Right lung (tissue), 10 donors: ENCODE measurements at places on chromosomes 3 and 15.
A peak's percentile ranks its signal among the peaks of the same experiment; 100 is the strongest.

DNA sequence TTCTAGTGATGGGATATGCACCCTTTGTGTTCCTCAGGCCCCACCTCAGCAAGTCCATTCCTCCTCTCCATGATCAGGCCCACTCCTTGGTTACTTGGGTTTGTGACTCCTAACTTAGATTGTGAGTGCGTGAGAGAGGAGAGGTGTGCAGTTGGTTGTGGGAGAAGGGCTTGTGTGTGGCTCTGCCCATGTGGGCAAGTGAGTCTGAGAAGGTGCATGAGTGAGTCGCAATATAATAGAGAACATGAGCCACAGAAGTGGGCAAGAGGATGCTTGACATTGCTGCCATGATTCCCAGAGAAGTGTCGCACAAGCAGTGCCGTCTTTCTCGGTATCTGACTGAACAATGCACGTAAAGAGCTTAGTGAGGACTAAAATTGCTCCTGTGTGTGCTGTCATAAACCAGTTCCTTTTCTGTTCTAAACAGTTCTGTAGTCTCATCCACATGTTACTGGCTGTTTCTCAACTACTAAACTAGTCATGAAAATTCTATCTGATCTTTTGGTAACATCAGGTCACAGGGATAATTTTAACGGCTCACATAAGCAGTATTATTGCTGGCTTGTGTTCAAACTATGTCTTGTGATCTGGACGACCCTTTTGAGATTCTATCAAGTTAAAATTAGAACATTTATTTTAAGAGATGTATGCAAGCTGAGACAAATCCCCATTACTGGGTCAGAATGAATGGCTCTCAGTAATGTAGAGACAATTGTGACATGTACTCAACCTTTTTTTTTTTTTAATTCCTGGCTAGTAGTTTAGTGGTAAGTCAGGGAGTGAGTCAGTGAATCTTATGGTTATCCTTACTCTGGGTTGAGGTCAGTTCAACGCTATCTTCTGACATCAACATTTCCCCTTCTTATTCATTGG lies 25.6 kb downstream of the GYG1 start:
- no peak for DNase-seq

DNA sequence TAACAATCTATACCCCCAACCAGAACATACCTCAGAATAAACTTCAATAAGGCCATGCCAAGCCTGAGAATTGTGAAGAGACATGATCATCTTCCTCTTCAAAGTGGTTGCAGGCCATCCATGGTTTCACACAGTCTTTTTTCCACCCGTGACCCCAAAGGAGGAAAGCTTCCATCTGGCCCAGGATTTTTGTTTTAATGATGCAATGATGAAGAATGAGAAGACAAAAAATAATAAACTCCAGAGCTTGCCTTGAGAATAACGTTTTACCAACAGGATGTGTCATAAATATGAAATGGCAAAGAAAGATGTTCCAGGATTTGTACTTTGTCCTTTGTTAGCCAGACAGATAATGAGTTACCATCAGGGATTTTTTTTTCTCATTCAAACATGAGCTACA lies 201.9 kb downstream of the WNT5A start:
- no peak for DNase-seq

DNA sequence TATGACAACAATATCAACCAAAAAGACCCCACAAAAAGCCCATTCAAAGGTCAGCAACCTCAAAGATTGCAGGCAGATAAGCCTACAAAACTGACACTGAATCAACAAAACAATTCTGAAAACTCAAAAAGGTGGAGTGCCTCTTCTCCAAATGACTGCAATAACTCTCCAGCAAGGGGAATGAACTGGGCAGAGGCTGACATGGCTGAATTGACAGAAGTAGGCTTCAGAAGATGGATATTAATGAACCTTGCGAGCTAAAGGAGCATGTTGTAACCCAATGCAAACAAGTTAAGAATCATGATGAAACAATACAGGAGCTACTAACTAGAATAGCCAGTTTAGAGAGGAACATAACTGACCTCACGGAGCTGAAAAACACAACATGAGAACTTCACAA lies 20.4 kb upstream of the SLC25A38 start:
- DNase-seq = no peak

DNA sequence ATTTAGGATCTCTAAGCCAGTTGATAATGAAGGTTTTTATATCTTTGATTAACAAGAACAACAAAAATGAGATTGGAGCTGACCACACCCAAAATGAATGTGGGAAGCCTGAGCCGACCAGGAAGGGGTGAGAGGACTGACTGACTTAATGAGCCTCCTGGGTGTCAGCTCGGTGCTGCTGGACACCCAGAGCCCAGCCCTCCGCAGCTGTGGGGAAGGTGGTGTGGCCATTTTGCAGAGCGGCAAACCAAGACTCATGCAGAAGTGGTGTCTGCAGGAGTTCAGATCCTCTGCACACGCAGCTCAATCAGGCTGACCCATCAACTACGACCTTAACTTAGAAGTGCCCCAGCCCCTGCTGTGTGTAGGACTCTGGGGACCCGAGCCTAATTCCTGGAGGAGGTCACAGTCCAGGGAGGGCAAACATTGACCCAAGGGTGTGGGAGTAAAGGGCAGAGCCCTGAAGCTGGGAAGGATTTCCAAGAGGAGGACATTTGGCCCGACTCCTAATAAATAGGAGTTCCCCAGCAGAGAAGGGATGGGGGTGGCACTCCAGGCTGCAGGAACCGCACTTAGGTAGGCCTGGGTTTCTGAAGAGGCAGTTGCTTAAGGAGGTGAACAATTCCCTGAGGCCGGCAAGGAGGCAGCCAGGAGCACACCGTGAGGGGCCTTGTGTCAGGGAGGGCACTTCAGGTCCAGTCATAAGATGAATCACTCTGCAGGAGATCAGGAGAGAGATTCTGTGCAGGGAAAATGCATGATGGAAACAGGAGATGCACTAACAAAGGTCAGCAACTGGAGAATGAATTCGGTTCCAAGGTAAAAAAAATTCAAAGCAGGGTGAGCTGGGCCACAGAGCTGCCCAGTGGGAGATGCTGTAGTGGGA lies 197.1 kb upstream of the TPM1 start:
- DNase-seq = no peak

DNA sequence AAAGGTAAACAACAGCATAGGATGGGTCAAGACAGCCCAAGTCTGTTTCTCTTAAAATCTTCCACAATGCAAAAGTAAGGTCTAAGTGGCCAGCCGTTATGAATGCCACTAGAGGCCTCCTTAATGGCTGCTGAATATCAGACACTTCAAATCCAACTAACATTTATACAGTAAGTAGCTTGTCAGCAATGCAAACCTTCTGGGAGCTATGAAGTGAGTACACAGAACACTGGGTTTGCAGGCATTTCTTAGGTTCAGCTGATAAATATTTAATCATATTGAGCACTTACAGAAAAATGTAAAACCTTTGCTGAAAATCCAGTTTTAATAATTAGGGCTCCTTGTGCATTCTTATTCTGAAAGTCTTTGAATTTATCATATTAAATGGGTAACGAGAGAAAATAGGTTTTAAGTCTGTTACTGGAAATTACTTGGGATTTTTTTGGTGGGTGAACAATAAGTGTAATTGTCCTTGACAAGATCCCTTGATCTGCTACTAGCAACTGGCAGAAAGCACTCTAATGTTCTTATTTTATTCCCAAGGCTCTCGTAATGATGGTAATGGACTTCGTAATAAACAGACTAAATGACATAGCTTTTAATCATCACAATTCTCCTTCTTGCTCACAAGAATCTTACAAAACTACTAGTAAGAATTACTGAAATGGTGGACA lies 141.7 kb upstream of the GPR149 start:
- no peak for DNase-seq

DNA sequence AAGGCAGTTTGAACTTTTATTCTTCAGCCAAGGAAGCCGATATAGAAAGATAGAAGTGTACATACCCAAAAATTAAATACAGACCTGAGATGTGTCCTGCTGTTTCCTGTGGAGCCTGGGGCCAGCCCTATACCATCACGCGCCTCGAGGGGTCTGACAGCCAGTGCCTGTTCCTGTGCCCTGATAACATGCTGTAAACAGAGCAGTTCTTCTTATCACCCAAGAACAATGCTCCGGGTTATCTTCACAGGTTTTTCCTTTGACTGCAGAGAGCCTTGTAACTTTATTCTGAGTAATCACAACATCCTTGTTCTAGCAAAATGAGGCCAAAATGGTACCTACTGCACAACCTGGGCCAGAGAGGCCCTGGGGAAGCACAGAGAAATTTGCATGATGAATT lies 289.7 kb upstream of the CHRM5 start:
- no peak for DNase-seq

DNA sequence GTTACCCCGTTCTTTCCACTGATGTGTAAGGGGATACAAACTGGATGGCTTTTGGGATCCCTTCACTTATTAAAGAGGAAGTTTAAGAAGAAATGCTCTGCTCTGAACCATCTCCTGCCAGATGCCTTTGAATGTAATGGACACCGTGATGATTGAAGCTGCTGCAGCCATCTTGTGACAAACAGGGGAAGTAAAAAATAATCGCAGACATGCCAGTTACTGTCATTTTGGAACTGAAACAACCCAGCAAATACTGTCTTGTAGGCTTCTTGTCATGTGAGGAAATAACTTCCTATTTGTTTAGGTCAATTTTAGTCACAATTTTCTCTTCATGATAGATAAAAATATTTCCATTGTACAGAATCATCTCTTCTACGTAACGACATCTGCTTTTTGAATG lies 224.0 kb downstream of the CHL1 start:
- no peak for DNase-seq

DNA sequence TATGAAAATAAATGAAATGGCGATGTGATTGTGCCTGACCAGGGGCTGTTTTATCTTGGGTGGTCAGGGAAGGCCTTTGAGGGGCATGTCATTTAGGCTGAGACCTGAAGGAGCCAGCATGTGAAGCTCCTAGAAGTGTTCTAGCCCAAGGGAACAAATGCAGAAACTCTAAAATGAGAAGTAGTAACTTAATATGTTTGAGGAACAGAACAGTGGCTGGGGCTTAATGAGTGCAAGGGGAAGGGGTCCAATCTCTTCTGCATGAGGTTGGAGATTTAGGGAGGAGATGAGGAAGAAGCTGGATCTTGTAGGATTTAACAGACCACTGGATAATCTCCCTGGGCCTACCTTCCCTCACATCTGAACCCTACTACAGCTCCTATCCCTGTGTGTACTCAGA lies 110.5 kb downstream of the AKAP13 start:
- no peak for DNase-seq

DNA sequence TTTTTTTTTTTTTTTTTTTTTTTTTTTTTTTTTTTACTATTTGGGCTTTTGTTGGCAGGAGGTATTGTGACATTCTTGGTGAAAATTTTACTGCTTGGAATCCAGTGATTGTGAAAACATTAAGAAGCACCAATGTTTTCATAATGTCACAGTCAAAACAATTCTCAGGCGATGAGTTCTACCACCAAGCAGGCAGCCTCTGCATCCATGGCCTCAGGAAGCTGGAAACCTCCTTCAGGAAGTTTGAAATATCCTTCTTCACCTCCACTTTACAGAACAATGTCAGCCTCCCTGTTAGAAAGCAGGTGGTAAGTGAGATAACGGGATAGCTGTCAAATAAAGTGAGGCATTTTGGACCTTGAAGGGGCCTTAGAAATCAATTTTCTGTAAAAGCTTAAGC lies 98.3 kb downstream of the MEX3B start:
- no peak for DNase-seq

- DNase-seq = peak; percentile 26
Observed at GRCh38 chr15:51736751-51737521, 519 bp downstream of the LYSMD2 start.

DNA sequence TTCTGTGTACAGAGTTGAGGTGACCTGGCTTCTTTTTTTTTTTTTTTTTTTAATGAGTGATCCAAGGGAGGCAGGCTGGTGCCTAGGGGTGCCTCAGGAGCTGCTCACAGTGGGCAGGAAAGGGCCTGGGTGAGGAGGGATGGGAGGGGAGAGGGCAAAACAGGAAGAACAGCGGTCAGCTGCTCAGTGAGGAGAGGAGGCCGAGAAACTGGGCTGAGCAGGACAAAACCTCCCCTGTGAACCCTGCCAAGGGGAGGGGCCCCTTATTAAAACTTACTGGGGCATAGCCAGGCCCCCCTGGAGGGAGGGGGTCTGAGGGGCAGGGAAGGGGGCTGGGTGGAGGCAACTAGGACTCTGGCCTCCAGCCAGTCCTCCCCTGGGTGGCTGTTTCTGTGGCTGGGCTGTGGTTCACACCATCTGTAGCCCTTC lies 3.5 kb downstream of the PLEKHO2 start:
- no peak for DNase-seq

GRCh38 chr15:27561816-27562215 lies 537.3 kb downstream of the OCA2 start:
- no peak for DNase-seq

DNA sequence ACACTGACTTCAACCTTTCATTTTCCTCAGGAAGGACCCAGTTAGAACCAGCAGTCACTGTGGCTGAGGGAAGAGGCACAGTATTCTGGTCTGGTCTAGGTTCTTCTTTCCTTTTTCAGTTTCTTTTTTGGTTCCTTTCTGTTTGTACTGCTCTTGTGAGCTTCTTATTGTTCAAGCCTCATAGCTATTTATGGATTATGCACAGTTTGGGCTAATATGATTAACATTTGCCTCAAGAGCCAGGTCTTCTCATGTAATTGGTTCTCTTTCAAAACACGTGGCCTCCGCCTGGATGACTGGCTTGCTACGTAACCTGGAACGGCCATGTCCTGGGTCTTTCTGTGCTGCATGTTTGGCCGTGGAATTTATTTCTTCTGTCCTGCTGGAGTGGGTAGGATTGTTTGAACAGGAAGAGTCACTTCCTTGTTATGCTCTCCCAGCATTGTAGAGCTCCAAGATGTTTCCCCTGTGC lies 43.3 kb downstream of the RBMS3 start:
- DNase-seq = peak; percentile 13

GRCh38 chr3:53324105-53324504 lies 23.2 kb downstream of the DCP1A start:
- DNase-seq = peak; percentile 6

GRCh38 chr3:18444595-18445400 lies 19.7 kb upstream of the SATB1 start:
- peak; percentile 70 for DNase-seq

GRCh38 chr3:54783611-54784010 lies 144.2 kb downstream of the LRTM1 start:
- DNase-seq = no peak

- DNase-seq = no peak
Observed at GRCh38 chr3:55978953-55979352, 489.3 kb downstream of the ERC2 start.

DNA sequence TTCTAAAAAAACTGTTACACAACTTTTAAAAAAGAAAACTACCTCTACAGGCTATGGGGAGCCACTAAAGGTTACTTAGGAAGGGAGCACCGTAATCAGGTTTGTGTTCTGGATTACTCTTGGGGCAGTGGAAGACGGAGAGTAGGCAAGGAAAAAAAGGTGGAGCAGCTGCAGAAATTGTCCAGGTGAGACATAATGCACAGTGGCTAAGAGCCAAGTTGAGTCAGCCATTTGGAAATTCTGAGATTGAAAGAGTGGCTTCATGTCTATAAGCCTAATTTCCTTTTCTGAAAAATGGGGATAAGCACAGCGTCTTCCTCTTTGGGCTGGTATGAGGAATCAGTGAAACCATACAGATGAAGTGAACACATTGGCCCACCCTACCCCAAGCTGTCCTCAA lies 195.2 kb downstream of the CADPS start:
- no peak for DNase-seq
